Stomach (tissue), 19 donors: ENCODE measurements at places on chromosomes 4 and X.

GRCh38 chrX:154967603-154968002 lies 54.9 kb downstream of the F8 start:
- no peak for DNase-seq

- no peak for DNase-seq
Measured at GRCh38 chrX:141341743-141342142, 99.4 kb upstream of the SPANXC start.

GRCh38 chr4:128454881-128455280 lies 167.3 kb upstream of the PGRMC2 start:
- no peak for DNase-seq

- DNase-seq: no peak
Measured at GRCh38 chr4:16411501-16412085, 185.3 kb upstream of the TAPT1 start.

DNA sequence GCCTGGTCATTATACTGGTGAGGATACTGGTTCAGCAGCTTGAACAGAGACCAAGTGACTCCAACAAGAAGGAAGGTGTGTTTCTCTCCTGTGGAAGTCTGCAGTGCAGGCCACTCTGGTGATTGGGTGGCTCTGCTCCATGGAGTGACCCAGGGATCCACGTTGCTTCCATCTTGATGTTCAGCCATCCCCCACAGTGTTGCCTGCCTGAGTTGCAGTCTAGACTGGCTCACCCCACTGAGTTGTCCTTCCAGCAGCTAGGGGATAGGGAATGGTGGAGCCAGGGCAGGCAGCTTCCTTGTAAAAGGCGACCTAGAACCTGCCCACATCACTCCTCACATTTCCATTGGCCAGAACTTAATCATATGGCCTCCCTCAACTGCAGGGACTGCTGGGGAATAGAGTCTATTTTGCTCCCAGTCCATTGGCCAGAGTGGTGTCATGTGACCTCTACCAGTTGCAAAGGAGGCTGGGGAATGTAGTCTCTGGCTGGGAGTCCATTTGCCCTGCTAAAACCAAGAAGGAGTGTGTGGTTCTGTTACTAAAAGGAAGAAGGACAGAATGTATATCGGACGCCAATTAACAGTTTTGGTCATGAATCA lies 8.0 kb downstream of the MAN2B2 start:
- DNase-seq: no peak

GRCh38 chrX:307261-308111 lies 11.1 kb downstream of the GTPBP6 start:
- no peak for DNase-seq

DNA sequence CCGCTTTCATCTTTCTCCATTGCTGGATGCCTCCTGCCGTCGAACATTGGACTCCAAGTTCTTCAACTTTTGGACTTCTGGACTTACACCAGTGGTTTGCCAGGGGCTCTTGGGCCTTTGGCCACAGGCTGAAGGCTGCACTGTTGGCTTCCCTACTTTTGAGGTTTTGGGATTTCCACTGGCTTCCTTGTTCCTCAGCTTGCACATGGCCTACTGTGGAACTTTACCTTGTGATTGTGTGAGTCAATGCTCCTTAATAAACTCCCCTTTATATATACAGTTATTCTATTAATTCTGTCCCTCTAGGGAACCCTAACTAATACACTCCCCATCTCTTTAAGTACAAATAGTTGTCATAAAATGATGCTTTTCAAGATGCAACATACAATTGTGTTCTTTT lies 595.3 kb downstream of the ARAP2 start:
- DNase-seq: no peak
